ENCODE measurements at places on chromosomes 16 and 17. TPM values are rescaled to one million over a fixed set of nuclear protein-coding genes. Genes with fewer than 3 reads are reported as not detected.

Gene CLEC18C
- not detected for total RNA-seq

Gene CTRB1
- total RNA-seq: not detected

Gene LASP1
- total RNA-seq: 281 TPM

Gene NR1D1
- 1.7 TPM for total RNA-seq

Gene UMOD
- not detected for total RNA-seq
